ENCODE measurements at places on chromosomes 12 and 14.

- no peak for DNase-seq
These were observed 236.5 kb downstream of the PHLDA1 start for GRCh38 chr12:75795125-75795524.

DNA sequence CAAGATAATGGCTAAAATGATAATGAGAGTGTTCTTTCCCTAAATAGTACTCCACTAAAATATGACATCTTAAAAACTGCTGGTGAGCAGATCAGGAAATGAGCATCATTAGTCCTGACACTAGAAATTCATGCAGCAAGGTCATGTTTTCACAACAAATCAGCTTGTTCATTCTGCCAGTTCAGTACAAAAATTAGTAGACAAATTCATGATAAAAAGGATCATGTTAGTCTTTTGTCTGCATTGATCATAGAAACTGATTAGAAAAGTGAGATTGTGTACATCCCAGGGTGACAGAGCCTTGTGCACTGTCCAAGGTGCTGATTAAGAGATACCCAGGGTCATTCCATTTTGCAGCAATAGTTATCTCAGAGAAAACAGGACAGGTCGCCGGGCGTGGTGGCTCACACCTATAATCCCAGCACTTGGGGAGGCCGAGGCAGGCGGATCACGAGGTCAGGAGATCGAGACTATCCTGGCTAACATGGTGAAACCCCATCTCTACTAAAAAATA, 163.6 kb downstream of the RIMBP2 start:
- no peak for DNase-seq

- no peak for DNase-seq
These were observed 16.5 kb upstream of the OR6J1 start for GRCh38 chr14:22660654-22661053.

GRCh38 chr12:80702889-80703805, 4.3 kb upstream of the MYF6 start:
- DNase-seq, result no peak

- DNase-seq, result no peak
These were observed 257.1 kb downstream of the SSPN start for GRCh38 chr12:26452511-26452910.

DNA sequence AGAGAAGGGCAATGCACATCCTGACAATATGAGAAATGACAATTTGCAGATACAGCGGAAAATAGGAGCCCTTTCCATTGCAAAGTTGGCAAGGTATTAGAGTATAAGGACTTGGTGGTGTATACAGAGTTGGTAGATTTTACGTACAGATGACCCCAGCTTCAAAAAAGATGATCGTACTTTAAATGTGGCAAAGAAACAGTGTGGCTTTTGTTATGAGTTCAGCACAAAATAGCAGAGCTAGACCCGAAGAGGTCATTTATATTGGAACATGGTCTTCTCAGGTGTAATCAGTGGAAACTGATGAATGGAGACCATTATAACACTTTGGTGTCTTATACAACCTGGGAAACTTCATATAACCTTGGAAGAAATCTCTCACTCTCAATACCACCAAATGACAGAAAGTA, 2.3 kb downstream of the CLEC2B start:
- no peak for DNase-seq

- DNase-seq, result no peak
These were observed 28.2 kb downstream of the TBK1 start for GRCh38 chr12:64480148-64480547.

DNA sequence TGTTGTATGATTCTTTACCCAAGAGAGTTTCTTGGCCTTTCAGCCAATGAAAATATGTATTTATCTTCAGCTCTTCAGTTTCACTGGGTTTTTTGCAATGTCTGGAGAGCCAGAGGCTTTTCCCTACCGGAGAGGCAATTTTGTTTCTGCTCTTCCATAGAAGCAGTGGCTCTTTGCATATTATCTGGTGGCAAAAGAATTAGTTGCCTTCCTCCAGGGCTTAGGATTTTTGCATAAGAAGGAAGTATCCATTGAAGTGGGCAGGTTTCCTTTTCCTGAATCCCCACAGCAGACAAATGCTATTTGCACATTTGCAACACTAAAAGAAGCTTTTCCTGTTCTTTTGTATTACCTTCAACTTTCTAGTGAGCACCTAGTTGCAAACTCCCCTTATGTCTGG, 75.2 kb downstream of the NTS start:
- DNase-seq, result no peak

DNA sequence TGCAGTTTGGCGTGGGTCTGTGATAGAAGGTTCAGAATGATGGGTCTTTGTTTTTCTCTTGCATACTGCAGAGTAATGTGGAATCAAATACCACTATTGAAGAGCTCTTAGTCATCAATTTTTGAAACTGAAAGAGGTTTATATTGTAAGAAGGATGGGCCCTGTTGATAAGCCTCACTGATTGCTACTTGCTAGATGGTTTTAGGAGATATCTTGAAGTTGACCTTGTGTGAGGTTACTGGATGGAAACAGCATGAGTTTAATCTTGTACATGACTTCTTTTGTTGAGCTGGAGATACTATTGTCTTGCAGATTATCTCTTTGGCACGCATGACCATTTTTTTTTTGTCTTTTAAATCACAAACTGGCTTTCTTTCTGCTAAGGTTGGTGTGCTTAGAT, 13.8 kb downstream of the BICD1 start:
- DNase-seq, result no peak

DNA sequence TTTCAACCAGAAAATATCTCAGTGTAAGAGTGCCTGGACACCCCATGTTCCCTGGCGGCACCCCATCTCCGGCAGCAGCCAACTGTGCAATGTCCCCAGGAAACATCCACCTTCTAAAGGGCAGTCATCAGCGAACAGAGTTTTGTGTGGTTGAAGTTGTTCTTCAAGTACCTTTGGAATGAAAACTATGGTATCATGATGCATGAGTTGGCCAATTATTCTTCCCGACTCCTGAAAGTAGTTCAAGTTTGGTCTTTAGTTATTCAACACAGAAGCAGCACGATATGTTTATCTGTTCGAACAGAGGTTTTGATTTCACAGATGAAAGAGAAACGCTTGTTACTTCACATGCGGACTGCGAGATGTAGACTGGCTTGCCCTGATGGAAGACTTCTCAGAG, 21.1 kb upstream of the TTC7B start:
- no peak for DNase-seq

DNA sequence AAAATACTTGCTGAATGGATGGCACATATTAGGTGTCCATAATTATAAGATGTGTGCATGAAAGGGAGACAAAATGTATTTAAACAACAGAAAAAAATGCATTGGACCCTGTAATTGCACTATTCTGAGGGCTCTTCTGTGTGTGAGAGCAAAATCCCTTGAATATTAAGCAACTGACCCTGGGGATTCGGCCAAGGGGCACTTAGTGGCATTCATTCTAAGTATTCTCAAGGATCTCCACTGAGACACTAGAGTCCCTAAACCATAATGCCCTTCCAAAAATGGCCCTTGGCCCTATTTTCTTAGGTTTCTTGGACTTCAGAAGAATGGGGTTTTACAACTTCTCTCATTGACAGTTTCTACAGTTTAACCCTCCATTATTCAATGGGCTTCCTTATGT, 388.6 kb downstream of the GLT1D1 start:
- DNase-seq, result no peak

GRCh38 chr14:99749763-99750715, 43.2 kb upstream of the EML1 start:
- DNase-seq, result no peak

DNA sequence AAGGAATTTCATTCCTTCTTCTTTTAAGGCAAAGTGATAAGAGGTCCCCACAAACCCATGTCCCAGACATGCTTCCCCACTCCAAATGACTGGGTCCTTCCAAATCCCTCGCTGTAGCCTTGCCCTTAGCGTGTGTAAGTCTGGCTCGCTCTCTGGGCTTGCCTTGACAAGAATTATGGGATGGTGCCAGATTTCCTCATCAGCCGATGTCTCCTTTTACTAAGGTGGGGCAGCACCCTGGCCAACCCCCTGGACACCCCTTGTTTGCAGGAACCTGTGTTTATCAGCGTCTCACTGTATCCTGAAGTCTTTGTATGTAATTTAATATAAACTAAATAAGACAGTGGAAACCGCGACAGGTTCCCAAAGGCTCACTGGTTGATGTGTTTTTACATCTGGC, 493.3 kb downstream of the EGLN3 start:
- DNase-seq, result no peak

- DNase-seq, result no peak
These were observed 9.7 kb downstream of the IRF2BPL start for GRCh38 chr14:77018785-77019184.

DNA sequence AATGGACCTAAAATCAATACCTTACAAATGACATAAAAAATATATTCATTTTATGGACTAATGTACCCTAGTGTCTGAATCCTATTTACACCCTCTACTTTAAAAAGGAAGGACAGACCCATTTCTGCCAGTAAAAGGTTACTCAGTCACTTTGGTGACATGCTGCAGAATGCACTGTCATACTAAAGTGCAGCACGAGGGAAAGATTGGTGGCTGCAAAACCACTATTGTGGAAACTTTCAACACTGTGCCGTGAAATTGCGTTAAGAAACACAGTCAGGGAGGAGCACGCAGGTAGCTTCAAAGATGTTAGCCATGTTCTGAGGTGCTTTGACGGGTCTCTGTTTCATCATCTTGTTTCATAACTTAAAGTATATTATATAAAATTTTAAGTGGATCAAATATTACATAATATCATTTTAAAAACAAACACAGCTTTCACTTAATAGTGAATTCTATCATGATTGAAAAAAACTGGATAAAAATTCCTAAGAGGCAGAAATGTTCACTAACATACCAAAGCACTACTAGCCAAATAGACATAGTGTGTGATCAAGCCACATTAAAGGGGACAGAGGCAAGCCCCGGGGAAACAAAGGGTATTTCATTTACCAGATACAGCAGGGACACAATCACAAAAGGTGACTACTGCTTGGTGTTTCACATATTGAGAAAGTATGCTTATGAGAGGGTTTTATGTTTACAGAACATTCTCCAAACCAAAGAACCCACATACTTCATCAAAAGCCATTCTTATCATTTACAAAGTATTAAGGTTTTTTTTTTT, 330.8 kb upstream of the SOX5 start:
- DNase-seq, result no peak

DNA sequence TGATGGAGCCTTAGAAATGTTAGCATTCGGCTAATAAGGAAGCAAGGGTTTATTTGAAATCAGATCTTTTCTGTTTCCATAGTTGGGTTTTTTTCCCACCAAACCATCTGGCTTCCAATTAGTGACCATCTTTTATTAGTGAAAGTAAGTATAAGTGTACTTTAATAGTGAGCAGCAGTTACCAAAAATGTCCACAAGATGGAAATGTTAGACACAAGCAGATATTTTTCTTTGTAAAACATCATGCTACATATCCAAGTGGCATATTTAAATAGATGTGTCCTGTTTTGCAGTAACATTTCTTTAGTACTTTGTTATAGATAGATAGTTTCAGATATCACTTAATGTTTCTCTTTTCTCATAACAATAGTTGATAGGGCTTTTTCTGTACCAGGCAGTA, 28.8 kb downstream of the YEATS4 start:
- no peak for DNase-seq

DNA sequence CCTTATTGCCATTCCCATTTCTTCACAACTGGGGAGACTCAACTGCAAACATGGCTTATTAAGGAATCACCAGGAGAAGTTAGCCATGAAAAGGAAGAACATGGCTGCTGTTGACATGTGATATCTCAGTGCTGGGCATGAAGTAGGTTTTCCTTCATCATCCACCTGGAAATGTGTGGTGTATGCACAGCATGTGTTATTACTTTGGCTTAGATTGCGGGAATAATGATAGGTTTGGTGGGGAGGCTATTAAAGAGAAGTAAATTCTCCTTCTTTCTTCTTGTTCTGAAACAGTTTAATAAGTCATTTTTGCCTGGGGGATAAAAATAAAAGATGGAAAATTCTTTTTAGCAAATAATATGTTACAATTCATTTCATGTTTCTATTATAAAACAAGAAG, 23.7 kb upstream of the CLEC14A start:
- DNase-seq, result no peak

DNA sequence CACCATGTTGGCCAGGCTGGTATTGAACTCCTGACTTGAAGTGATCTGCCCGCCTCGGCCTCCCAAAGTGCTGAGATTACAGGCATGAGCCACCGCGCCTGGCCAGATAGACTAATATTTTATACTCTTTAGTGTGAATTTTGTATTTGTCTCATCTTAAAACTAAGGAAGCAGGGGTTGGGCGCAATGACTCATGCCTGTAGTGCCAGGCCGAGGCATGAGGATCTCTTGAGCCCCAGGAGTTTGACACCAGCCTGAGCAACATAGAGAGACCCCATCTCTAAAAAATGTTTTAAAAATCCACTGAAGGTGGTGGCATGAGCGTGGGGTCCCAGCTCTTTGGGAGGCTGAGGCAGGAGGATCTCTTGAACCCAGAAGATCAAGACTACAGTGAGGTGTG, 9.0 kb downstream of the DYNC1H1 start:
- no peak for DNase-seq
